Fibroblast of the aortic adventitia (primary cell): ENCODE measurements at places on chromosomes 7 and 10.

- DNase-seq = peak; percentile 34
Measured at GRCh38 chr10:132994185-132994796, 51.9 kb upstream of the CFAP46 start.

- DNase-seq = peak; percentile 7
Measured at GRCh38 chr7:31027161-31027965, 24.7 kb upstream of the ADCYAP1R1 start.

DNA sequence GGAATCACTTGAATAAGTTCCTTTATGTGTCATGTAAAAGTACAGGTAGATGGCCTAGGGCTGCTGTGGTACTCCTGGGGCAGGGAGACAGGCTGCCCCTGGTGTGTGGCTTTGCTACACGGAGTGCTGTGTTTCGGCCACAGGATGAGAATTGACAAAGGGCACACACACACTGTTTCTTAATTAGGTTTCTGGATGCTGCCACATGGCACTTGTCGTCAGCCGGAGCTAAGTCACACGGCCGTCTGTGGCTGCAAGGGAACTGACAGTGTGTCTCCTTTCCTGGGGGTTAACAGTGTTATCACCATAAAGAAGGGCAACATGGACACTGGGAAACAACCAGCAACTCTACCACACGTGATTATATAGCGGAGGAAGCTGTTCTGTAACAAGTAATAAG lies 55.7 kb upstream of the CREB5 start:
- no peak for DNase-seq

DNA sequence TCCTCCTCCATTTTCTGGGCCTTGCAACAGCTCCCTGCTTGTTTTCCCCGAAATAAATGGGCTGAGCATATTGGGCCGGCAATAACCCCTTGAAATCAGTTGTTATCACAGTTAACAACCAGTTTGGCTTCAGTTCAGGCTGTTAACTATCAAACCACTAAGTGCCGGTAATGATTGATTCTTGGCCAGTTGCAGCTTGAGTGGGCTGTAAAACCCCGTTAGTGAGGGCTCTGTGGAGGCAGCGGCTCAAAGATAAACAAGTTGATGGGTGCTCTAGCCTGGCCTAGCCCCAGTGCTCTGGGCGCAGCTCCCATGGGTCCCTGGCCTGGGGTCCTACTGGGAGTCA lies 8.3 kb downstream of the FGF8 start:
- DNase-seq = no peak

- DNase-seq = no peak
Measured at GRCh38 chr7:151924001-151924400, 32.2 kb upstream of the GALNTL5 start.

GRCh38 chr7:54839575-54840213 lies 80.7 kb upstream of the SEC61G start:
- peak; percentile 82 for DNase-seq

DNA sequence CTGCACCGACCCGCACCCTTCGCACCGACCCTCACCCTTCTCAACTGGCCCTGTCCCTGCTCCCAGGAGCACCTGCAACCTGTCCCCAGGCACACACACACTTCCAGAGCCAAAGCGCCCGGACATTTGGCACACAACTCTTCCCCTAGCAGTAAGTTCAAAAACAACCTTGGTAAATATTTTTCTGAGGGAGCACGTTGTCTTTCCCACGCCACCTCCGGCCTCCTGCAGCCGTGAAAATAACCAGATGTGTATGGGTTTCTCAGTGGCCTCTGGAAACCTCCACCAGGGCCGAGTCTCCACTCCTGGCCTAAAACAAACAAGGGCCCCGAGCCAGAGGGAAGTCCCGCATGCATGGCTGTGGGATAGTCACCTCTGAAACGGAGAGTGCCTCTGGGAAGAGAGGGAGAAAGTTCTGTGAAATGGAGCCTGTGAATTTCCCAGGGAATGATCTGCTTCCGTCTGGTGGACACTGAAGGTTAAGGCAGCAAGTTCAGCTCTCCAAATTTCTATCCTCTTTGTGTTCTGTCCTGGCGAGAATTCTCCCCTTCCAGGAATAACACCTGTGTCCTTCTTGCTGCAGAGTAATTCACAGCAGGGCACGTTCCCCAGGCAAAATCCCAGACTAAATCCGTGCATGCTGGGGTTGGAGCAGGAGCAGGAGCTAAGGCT lies 15.8 kb downstream of the PODXL start:
- DNase-seq = no peak

GRCh38 chr7:114942446-114943175 lies 20.7 kb downstream of the MDFIC start:
- no peak for DNase-seq

DNA sequence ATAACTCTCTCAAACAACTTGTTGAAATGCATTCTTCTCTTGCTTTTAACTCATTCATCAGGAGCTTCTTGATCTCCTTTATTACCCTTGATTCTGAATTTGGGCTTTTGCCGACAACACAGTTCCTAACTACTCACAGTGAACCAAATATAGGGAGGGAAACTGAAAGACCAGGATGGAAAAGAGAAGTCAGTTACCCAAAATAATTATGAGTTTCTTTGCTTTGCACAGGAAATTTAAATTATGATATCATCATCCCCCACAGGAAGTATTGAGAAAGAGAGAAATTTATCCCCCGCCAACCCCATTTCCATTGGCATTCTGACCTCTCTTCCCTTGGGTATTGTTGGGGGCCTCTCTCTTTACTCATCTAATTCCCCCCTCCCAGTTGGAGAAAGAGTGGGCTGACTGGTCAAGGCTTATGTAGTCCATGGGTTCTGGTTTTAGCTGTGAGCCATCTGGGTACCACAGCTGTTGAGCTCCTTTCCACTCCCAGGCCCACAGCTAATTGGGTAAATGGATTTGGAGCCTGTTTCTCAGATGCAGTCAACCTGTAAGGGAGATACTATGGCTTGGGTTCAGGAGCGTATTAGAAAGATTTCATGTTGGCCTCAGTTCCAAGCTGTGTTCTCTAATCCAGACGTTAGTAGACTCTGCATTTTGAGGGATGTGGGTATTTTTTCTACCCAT lies 109.0 kb downstream of the FZD1 start:
- DNase-seq = no peak

- peak; percentile 95 for DNase-seq
Measured at GRCh38 chr10:29714096-29714874, 79.5 kb upstream of the SVIL start.

- DNase-seq = peak; percentile 99
Measured at GRCh38 chr10:4704034-4704545, 121.9 kb upstream of the AKR1E2 start.

- DNase-seq = no peak
Measured at GRCh38 chr10:36451391-36451970, 673.9 kb upstream of the ANKRD30A start.

- DNase-seq = no peak
Measured at GRCh38 chr10:132564690-132565089, 27.1 kb downstream of the INPP5A start.

DNA sequence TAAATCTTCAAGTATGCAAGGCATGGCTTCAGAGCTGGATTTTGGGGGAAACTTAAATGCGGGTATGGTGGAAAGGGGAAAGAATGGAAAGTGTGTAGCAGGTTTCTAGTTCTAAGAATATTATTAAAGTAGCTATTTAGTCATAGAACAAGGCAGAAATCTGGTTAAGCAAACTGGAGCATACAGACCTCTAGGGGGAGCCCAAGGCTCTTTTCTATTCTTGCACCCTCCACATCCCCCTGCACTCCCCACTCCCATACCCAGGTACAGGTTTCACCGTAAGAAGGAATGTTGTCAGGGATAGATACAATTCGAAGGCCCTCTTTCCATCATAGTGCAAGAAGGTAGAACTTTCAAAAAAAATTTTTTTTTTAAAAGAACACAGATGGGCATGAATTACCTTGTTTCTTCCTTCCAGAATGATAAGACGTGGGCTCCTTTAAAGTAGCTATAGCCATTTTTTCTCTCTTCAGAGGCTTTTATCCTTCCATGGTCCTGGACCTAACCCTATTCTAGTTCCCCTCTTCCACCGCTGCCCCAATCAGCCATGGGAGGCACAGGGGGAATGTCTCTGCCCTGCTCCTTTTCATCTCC lies 41.5 kb upstream of the SMIM30 start:
- DNase-seq = peak; percentile 56

- peak; percentile 65 for DNase-seq
Measured at GRCh38 chr7:140035400-140036223, 27.1 kb downstream of the PARP12 start.

- no peak for DNase-seq
Measured at GRCh38 chr10:78450807-78451485, 417.3 kb downstream of the RPS24 start.

GRCh38 chr7:108157606-108158335 lies 27.6 kb upstream of the LAMB4 start:
- no peak for DNase-seq

GRCh38 chr7:158141221-158141582 lies 446.4 kb downstream of the PTPRN2 start:
- DNase-seq = no peak

- DNase-seq = no peak
Measured at GRCh38 chr10:44962870-44963738, 3.5 kb downstream of the RASSF4 start.

GRCh38 chr10:79403441-79404230 lies 41.8 kb downstream of the ZCCHC24 start:
- DNase-seq = peak; percentile 33

DNA sequence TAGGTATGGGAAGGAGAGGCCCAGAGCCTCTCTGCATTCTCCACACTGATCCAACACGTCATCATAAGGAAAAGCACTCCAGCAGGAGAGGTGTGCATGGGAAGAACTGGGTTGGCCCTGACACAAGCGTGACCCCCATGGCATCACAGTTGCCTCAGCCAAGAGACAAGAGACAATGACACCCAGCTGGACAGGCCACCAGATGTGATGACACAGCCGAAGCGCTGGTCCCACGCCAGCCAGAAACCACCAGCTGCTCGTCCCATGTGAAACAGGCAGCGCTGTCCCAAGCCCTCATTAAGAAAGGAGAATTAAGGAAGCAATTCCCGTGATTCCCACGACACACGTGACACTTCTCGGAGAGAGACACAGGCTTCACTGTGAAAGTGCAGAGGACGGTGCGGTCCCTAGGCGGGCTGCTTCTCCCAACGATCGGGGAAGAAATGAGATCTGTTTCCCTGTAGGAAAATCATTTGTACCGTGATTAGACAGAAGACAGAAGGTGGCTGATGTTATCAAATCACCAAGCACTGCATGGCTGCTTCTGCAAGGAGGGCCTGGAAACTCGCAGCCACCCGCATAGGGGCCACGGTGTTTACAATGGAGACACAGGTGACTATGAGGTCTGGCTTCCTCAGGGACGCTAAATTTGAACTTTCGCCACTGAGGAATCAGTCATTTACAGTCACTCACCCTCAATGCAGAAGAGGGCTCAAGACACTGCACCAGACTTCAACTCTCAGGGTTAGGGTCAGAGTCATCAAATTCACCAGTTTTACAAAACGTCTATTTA lies 74.5 kb downstream of the DIP2C start:
- no peak for DNase-seq

- no peak for DNase-seq
Measured at GRCh38 chr7:101271021-101271420, 26.1 kb upstream of the FIS1 start.

DNA sequence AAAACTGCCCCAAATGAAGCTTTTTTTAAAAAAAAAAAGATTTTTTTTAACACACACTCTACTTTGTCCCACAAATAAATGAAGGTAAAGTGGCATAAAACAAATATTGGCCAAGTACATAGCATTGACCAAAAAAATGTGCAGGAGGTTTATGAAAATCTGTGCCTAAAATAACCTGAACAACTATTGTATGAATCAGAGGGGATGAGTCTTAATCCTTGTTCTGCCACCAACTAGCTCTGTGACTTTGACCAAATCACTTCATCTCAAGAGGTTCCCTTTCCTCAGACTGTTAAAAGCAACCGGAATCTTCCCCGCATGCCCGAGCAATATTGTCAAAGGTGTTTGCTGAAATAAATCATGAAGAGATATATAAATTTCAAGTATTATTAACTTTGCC lies 150.4 kb upstream of the NEBL start:
- DNase-seq = no peak

GRCh38 chr7:74236284-74236683 lies 17.9 kb downstream of the RFC2 start:
- DNase-seq = no peak

DNA sequence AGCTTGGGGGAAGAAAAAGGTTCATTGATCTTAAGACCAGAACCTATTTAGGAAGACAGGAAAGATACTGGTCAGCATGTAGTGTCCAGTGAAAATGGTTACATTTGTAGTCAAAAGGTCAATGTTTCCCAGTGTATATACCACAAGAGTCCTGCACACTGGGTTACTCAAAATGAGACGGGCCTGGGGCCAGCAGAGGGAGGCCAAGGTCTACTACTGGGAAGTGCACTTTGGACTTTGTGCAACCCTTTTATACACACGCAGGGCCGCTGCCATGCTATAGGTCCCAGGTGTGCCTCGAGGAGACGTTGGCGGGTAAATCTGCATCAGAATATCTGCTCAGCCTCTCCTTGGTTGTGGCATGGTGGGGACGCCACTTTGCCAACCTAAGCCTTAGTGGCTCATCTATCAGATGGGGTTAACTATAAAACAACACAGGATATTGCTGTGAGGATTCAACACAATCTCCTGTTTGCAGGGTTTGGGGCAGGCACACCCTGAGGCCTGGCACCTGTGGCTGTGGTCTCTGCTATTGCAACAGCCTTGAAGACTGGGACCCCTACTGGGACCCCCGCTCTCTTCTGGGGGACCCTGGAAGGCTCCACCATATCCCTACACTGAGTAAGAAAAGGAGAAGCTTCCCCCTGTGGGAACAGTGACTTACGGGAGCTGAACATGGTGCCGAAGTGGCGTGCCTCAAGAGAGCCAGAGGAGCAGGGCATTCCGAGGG lies 19.7 kb downstream of the CLRN3 start:
- no peak for DNase-seq

DNA sequence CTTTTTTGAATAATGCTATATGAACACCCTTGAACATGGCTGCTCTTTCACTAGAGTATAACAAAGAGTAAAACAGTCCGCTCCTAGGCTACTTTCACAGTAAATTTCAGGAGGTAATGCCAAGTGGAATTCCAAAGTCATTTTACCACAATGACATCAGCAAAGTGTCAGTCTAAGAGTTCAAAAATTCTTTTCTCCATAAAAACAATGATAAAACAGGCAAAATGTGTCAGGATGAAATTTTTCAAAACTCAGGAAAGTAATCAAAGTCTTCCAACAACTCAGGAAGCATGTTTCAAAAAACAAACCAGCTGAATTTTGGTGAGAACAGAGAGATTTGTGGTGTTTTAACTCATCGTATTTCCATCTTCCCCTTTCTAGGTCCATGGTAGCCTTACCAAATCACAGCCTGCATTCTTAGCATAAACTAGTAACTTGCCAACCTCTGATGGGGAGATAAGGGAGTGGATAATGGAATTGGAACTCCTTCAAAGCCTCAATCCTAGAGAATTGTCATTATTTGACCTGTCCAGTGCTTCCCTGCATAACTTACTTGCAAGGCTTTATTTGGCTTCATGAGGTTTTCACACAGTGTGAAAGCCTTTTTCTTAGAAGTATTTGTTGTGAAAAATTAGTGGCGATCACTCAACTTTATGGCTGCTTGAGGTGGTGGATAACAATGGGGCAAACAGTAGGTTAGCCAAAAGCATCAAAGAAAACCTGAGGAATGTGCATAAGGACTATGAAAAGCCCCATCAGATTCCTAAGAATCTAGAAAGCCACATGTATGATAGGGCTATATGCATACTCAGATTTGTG lies 302.7 kb downstream of the HDAC9 start:
- DNase-seq = peak; percentile 62
